ENCODE measurements at places on chromosomes 1 and 21. TPM values are rescaled to one million over a fixed set of nuclear protein-coding genes. Genes with fewer than 3 reads are reported as not detected.

INTS11 gene
- total RNA-seq: 120 TPM

ADAM30 gene
- total RNA-seq: not detected

VPS45 gene
- total RNA-seq: 26.5 TPM

GRCh38 chr1:28890836-28891235 lies 23.5 kb upstream of the EPB41 start:
- peaks cover 38% of the 10 kb centered on the region for H3K4me1 ChIP-seq
- no peak overlapping the region for H3K27ac ChIP-seq
- H3K27me3 ChIP-seq: no peaks in the 10 kb centered on the region

GRCh38 chr1:40861224-40862003 lies 749 bp downstream of the CITED4 start:
- H3K4me1 ChIP-seq: peaks cover 10% of the 10 kb centered on the region
- peak overlapping the region; percentile 62 for H3K4me3 ChIP-seq
- peaks cover 3% of the 10 kb centered on the region for H3K27me3 ChIP-seq

DNA sequence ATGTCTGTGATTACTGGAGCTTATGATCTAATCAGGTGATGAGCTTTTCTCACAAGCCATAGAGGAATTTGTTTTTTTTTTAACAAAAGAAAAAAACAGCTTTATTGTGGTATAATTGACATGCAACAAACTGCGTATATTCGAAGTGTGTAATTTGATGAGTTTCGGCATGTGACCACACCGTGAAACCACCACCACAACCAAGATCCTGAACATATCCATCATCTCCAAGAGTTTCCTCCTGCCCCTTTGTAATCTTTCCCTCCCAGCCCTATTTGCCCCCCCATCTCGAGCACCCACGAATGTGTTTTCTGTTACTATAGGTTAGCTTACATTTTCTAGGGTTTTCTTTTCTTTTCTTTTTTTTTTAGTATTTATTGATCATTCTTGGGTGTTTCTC lies 4.7 kb downstream of the PGBD2 start:
- peaks cover 12% of the 10 kb centered on the region for H3K4me1 ChIP-seq
- H3K36me3 ChIP-seq: peaks cover 5% of the 10 kb centered on the region
- H3K27me3 ChIP-seq: no peaks in the 10 kb centered on the region
- H3K27ac ChIP-seq: no peak overlapping the region
- no peak overlapping the region for H3K4me3 ChIP-seq

GRCh38 chr1:115063228-115063901 lies 25.9 kb downstream of the TSPAN2 start:
- H3K36me3 ChIP-seq: peaks cover 8% of the 10 kb centered on the region
- peak overlapping the region; percentile 80 for H3K27ac ChIP-seq
- no peaks in the 10 kb centered on the region for H3K27me3 ChIP-seq
- peak; percentile 59 for DNase-seq
- H3K4me1 ChIP-seq: peaks cover 45% of the 10 kb centered on the region
- H3K4me3 ChIP-seq: peak overlapping the region; percentile 26

DNA sequence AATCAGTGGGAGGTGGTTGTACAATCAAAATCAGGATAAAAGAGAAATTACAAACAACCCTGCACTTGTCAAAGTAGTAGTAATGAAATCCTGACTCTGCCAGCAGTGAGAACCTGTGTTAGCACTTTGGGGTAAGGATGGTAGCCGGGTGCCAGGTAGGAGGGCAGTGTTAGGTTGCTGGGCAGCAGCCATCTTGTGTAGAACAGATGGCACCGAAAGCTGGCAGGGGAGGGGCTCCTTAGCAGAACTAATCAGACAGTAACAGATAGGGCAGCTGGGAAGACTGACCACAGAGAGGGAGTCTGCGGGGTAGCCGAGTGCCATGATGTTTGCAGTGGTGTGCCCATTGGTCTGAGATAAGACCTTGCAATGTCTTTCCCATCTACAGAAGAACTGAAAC lies 137.3 kb downstream of the SDCCAG8 start:
- H3K4me1 ChIP-seq: peaks cover 5% of the 10 kb centered on the region
- H3K27ac ChIP-seq: no peak overlapping the region
- DNase-seq: no peak
- peaks cover 5% of the 10 kb centered on the region for H3K36me3 ChIP-seq
- no peak overlapping the region for H3K4me3 ChIP-seq

DNA sequence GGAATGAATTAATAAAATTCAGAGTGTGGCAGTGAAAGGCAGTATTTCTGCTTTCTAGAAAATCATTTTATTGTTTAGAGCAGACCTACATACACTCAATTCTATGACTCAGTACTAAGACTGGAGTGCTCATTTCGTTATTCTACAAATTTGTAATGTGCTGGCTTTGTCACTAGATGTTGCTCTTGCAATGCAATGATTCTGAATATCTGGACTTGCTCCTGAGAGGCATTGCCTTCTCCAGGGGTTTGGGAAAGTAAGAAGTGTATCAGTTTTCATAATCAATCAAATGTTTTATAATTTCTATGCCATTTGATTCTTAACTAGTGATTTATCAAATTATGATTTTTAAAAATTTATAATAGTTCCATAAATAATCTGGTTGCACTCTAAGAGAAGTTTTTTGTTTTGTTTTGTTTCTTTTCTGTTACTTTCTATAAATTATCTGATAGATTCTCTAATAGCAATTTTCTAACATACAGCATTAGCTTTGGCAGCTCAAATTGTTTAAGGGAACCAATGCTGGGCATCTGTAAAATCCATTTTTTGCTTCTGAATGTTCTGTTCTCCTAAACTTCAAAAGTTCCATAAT lies 280.5 kb upstream of the SGIP1 start:
- no peak overlapping the region for H3K27ac ChIP-seq
- no peaks in the 10 kb centered on the region for H3K36me3 ChIP-seq
- no peaks in the 10 kb centered on the region for H3K27me3 ChIP-seq
- no peak for DNase-seq
- H3K4me3 ChIP-seq: no peak overlapping the region
